ENCODE measurements at places on chromosomes 12 and 14. TPM values are rescaled to one million over a fixed set of nuclear protein-coding genes. Genes with fewer than 3 reads are reported as not detected.
A peak's percentile ranks its signal among the peaks of the same experiment; 100 is the strongest.

RHEBL1 gene
- total RNA-seq, result 1.2 TPM

RPGRIP1 gene
- total RNA-seq, result not detected

- no peak for DNase-seq
These were observed 4.0 kb upstream of the TESPA1 start for GRCh38 chr12:54988402-54989054.

DNA sequence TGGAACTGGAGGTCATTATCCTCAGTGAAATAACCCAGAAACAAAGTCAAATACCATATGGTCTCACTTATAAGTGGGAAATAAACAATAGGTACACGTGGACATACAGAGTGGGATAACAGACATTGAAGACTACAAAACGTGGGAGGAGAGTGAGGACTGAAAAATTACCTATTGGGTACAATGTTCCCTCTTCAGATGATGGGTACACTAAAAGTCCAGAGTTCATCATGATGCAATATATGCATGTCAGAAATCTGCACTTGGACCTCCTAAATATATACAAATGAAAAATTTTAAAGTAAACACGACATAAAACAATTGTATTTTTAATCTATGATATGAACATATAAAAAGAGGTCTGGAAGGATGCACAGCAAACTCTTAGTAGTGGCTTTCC is 71.2 kb downstream of the SLC38A4 start:
- no peak for DNase-seq

DNA sequence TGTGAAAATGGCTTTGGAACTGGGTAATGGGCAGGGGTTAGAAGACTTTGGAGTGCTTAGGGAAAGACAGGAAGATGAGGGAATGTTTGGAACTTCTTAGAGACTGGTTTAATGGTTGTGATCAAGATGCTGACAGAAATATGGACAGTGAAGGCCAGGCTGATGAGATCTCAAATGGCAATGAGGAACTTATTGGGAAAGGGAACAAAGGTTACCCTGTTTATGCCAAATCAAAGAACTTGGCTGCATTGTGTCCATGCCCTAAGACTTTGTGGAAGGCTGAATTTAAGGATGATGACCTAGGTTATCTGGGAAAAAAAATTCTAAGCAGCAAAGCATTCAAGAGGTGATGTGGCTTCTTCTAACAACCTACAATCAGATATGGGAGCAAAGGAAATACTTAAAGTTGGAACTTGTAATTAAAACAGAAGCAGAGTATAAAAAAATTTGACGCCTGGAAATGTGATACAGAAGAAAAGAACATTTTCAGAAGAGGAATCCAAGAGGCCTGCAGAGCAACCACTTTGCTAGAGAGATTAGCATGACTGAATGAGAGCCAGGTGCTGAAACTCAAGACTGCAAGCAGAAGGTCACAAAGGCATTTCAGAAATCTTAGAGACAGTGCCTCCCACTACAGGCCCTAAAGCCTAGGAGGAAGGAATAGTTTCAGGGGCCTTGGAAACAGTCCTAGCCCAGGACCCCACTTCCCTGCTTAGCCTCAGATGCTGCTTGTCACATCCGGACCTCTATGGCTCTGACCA is 65.6 kb upstream of the FLRT2 start:
- no peak for DNase-seq

DNA sequence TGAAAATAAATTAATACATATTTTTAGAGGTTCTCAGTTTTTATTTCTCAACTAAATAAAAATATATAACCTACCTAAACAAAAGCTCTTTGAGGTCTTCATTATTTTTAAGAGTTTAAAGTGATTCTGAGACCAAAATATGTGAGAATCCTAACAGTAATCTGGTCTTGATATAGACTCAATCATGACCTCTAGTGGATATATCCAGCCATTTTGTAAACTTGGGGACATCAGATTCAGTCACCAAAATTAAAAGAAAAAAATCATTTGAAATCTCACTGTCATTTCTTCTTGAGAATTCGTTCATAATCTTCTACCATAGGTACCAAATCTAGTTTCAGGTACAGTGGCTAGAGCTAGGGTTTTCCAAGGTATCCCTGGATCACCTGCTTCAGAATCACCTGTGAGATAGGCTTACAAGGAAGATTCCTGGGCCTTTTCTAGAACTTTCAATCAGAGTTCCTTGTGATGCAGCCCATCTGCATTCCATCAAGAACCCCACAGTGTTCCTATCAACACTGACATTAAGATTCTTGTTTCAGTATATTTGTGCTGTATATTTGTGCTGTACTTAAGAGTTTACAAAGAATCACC is 214.9 kb downstream of the ADAMTS20 start:
- peak; percentile 13 for DNase-seq

Data from frontal cortex (tissue), 4 donors.